ENCODE measurements at places on chromosomes 11 and 22.

- no peak for DNase-seq
Observed at GRCh38 chr11:2462986-2463765, 18.4 kb downstream of the KCNQ1 start.

- no peak for DNase-seq
Observed at GRCh38 chr11:67099831-67100324, 19.2 kb upstream of the KDM2A start.

- no peak for DNase-seq
Observed at GRCh38 chr22:23404689-23405365, 175.3 kb downstream of the IGLL1 start.

- DNase-seq: no peak
Observed at GRCh38 chr11:109641549-109641948, 219.6 kb downstream of the C11orf87 start.

DNA sequence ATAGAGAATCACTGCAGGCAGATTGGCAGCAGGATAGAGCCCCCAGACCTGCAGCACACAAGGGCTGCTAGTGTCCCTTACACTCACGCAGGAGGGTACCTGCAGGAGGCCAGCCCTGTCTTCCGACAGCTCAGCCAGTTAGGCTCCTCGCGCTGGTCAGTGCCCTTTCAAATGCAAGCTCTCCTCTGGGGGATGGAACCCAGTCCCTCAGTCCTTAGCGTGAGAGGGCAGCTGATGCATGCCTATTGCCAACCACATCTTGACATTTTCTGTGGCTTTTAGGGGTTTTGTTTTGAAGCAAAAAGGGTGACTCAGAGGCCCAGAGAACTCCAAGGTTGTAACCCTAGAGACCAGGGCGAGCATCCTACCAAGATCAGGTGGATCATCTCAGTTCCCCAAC lies 40.0 kb downstream of the WNT11 start:
- no peak for DNase-seq

GRCh38 chr11:24091594-24091993 lies 405.3 kb upstream of the LUZP2 start:
- DNase-seq: no peak

- DNase-seq: no peak
Observed at GRCh38 chr11:20002312-20003216, 157.7 kb downstream of the DBX1 start.

DNA sequence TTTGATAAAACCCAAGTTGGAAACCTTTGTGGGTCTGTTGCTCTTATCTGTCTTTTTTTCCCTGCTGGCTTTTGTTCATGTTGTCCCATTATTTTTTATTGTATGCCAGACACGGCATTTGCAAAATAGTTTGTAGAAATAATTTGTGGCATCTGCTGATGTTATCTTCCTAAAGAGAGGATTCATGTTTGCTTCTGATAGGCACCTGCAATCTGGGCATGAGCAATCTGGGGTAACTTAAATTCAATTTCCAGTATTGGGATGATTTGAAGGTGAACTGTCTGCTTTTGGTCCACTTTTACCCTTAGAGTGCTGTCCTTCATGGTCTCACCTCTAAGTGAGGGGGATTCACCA lies 126.9 kb downstream of the CEP164 start:
- no peak for DNase-seq

DNA sequence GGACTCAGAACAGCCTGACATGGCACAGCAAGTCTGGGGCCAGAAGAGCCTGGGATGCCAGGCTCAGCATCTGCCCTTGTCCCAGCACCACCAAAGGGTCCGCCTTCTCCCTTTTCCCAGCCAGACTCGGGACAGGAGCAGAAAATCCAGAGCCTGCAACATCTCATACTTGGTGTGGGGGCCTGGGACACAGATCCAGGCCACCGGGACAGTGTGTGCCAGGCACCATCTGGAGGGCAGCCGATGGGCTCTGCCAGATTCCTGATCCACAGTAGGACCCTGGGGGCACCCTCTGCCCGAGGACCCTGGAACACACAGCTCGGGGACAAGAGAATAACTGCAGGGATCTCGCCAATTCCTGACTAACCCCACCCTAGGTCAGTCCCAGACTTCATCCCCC lies 67.7 kb downstream of the PHF21B start:
- no peak for DNase-seq

DNA sequence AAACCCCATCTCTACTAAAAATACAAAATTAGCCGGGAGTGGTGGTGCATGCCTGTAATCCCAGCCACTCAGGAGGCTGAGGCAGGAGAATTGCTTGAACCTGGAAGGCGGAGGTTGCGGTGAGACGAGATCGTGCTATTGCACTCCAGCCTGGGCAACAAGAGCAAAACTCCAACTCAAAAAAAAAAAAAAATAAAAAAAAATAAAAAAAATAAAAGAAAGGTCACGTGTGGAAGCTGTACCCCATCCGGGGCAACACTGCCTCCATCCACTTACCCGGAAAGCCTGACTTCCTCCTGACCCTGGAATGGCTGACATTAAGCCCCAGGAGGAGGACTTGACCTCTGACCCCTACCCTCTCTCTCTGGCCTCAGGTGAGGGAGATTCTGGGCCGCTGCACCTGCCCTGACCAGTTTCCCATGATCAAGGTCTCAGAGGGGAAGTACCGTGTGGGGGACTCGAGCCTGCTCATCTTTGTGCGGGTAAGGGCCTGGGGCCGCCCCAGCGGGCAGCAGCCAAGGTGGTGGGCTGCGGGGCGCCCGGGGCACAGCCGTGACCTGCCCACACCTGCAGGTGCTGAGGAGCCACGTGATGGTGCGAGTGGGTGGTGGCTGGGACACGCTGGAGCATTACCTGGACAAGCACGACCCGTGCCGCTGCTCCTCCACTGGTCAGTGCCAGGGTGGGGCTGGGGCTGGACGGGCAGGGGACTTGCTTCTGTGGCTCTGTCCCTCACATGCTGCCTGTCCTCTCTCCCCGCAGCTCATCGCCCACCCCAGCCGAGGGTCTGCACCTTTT lies 3.8 kb downstream of the GAS2L1 start:
- DNase-seq: no peak

- no peak for DNase-seq
Observed at GRCh38 chr11:95426823-95427462, 195.9 kb upstream of the SESN3 start.

GRCh38 chr11:127223633-127224032 lies 223.1 kb upstream of the KIRREL3 start:
- no peak for DNase-seq

GRCh38 chr11:33842236-33842915 lies 49.5 kb downstream of the LMO2 start:
- no peak for DNase-seq

Measured in CD4-positive, alpha-beta T cell treated with Interferon gamma for 1 hour (primary cell).